ENCODE measurements at places on chromosomes 7 and 10.

DNA sequence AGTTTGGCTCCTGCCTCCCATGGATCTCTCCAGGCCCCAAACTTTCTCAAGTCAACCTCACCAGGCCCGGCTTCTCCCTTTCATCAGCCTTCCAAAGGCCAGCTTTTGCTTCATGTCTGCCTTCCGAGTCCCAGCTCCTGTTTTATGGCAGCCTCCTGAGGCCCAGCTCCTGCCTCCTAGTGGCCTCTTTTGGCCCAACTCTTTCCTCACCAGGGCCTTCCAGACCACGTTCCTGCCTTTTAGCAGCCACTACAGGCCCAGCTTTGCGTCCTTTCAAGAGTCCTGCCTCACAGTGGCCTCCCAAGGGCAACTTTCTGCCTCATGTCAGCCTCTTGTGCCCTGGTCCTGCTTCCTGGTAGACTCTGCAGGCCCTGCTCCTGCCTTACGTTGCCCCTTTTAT lies 15.3 kb upstream of the TMEM248 start:
- peak; percentile 7 for DNase-seq

GRCh38 chr10:22851865-22852239 lies 76.0 kb upstream of the ARMC3 start:
- DNase-seq, result no peak

DNA sequence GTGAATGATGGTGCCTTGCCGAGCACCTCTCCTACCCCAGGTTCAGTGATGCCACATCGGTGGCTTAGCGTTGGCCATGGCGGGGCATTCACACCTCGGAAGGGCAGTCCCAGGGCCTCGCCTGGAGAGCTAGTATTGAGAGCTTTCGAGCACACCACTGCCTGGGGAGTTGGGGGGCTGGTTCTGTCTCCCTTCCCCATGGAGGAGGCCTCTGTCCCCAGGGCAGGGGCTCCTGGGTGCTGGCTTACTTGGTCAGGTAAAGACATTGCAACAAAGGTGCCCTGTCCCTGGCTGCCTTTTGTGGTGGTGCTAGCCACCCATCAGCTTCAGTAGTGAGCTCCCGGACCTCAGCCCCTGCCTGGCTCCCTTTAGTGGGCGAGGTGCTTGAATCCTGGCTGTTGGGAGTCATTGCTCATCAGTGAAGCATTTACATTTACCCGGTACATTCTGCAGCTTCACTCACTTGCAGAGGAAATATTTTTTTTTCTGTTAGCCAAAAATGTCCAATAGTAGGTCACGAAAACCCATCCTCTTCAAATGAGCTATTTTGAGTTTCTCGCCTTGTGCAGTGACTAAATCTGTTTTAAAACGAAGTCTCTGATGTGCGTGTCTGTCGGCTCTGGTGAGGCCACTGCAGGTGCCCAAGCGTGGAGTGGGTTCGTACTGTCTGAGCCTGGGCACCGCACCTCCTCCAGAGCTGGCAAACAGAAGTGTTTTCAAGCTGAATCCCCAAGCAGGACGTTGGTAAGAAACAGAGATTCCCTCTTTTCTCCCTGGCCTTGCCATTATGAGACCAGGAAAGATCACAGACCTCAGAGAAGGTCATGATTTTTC lies 95.5 kb downstream of the INPP5A start:
- DNase-seq, result no peak

DNA sequence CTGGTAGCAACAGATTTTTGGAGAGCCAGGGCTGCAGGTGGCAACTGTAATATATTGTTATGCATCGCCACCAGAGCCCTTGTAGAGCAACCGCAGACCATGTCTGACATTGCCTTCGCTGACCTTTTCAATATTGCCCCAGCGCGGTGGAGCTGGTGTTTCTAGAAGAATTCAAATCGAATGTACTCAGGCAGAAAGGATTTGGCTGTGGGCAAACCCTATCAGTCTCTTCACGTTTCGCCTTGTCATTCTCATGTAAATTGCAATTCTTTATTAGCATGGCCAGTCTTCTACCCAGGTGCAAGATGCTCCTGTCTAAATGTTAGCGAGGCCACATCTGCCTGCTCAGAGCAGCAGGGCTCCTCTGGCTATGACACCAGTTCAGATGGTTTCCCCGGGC lies 490.2 kb upstream of the AUTS2 start:
- DNase-seq, result no peak

DNA sequence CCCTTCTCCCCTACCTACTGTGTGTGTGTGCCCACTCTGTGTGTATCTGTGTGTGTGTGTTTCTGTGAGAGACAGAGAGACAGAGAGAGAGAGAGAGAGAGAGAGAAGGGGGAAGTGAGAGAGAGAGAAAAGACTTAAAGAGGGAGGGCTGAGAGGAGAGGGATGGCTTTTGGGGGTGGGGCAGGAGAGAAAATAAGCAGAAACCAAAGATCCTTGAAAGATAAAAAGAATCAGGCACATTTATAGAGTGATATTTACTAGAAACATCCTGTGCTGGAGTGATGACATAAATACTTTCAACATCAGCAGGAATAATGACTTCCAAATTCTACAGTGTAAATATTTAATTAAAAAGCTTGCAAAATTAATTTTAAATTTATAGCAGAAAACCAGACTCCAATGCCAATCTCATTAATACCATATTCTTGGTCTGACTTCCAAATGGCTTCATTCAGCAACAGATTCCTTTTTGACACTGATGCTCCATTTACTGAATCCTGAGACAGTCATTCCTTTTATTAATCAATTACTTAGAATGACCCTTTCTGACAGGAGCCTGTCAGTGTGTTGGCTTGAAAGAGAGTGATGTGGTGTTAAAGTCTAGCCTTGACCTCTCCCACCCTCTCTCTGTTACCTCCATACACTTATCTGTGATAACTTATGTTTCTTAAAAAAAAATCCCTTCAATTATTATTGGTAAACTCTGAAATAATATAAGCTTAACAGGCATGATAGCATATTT lies 41.7 kb upstream of the WNT2 start:
- no peak for DNase-seq

GRCh38 chr10:80259405-80259871 lies 30.0 kb downstream of the MAT1A start:
- no peak for DNase-seq

DNA sequence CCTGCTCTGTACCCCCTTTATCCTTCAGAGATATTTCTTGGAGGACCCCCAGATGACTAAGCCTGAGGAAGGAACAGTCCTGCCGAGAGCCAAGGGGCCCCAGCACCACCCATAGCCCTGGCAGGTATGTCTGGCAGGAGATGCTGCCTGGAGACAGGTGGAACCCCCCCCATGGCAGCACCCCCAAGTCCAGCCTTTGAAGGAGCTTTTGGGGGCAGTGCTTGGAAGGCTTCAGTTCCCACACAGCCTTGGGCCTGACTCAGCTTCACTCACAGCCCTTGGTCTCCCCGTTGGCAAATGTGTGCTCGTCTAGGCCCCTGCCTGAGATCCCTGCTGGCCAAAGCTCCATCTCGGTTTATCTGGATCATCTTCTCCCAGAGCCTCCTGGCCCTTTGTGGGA lies 23.0 kb upstream of the PCBD1 start:
- DNase-seq, result no peak

DNA sequence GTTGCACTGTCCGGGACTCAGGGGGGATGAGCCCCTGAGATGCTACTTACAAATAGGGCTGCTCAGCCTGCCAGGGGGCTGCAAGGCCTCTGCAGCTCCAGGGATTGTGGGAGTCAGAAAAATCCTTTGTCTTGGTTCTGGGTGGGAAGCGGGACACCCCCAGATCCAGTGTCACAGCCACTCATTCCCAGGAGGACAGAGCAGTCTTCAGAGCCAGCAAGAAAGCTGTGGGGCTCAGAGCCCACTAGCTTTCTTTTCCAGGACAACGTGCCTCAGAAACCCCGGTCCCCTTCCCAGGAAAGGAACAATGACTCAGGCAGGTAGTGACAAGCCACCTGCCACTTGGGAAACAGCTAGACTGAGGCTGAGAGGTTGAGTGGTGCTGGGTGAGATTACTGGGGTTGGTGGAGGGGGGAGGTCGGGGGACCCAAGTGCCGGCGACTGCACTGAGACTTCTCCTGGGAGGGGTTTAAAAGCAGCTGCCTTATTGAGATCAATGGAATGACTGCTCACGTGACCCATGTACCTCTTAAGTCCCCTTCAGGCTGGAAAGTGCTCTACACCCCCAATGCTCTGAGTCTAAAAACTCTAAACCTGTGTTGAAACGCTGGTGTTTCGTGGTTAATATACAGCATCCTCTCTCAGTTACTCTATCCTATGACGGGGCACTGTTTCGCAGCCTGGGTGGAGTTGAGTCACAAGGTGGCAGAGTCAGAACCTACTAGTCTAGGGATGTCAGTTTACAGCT lies 123.6 kb downstream of the UBE2H start:
- peak; percentile 32 for DNase-seq

DNA sequence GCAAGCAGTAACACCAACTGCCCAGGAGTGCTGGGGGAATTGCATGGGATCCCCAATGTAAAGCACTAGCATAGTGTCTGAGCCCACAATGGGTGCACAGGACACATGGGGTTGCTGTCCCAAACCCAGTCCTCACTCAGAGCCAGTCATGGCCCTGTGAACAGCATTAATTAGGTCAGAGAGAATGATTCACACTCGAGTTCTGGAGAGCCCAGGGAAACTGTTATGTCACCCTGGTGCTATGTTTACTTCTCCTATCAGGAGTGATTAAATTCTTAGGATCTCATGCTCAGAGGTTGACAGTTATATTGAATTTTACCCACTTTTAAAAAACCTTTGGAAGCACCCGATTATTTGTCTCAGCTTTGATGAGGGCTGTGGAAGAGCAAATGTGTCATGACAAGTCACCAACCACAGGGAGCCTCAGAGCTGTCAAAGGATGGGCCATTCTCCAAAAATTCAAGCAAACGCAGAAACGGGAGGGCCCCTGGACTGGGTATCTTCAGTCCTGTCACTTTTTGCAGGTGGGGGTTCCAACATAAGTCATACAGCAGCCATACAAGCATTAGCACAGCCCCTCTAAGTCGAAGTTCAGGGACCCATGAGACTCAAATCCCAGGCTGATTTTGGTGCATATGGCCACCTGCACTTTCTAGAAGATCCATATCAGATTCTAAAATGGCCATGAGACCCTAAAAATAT lies 1.3 kb upstream of the RASSF4 start:
- DNase-seq, result no peak

GRCh38 chr10:124027651-124028050 lies 65.7 kb downstream of the CHST15 start:
- no peak for DNase-seq

GRCh38 chr10:21989453-21990154 lies 13.9 kb downstream of the DNAJC1 start:
- DNase-seq, result peak; percentile 64

DNA sequence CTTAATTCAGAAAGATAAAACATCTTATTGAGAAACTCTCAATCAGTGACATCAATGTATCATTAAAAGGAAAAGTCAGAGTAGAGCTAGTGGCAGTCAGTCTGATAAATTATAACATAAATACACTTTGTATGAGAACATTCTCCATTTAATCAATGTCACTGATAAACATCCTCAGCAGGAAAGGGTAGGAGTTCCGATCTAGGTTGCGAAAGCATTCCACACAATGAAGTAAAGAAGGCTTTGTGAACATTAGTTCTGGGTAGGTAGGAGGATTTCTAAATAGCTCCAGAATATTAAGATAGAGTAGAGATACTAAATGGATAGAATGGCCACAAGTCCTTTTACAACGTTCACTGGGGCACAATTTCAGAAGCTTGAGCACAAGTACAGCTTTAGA lies 179.7 kb upstream of the MALRD1 start:
- no peak for DNase-seq

- DNase-seq, result peak; percentile 14
Measured at GRCh38 chr10:46549171-46550075, 7.0 kb downstream of the GPRIN2 start.
